ENCODE measurements at places on chromosomes 16 and 17. TPM values are rescaled to one million over a fixed set of nuclear protein-coding genes. Genes with fewer than 3 reads are reported as not detected.

- no peaks in the 10 kb centered on the region for H3K36me3 ChIP-seq
- no peaks in the 10 kb centered on the region for H3K27me3 ChIP-seq
- H3K4me1 ChIP-seq = peaks cover 16% of the 10 kb centered on the region
- H3K27ac ChIP-seq = no peak overlapping the region
- no peak for DNase-seq
Measured at GRCh38 chr17:4381690-4382671, 15.5 kb upstream of the UBE2G1 start.

DNA sequence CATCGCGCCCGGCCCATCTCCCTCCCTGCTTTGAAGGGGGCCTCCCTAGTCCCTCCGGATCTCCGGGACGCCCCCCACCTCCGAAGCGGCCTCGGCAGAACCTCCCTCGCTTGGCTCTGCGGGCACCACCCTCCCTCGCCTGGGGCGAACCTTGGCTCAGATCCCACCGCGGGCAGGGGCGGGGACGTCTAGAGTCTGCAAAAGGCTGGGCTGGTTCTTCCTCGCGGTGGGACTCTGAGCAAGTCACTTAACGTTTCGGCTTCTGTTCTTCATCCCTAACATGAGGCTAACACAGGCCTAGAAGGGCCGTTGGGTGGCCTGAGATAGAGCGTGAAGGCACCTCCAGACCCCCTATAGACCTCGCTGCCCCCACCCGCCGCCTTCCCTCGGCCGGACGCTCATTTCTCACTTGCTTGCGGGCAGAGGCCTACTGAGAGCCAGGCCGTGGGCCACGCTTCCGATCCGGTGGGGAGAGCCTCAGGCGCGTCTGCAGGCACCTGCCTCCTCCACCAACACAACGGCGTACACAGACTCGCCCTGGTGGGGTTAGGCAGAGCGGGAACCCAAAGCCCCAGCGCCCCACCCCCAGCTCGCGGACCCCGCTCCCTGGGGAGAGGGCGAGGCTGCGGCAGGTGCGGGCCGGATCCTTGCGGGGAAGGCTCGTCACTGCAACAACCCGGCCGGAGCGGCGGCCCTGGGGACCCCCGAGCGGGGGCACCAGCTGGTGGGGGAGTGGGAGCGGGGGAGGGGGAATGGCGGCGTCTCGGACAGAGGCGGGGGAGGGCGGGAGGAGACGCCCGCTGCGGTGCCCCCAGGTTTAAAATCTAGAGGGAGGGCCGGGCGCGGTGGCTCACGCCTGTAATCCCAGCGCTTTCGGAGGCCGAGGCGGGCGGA is 5.4 kb downstream of the MYO1C start:
- H3K27ac ChIP-seq = peak overlapping the region; percentile 15
- H3K36me3 ChIP-seq = no peaks in the 10 kb centered on the region
- DNase-seq = peak; percentile 78
- peak overlapping the region; percentile 80 for H3K4me3 ChIP-seq
- H3K4me1 ChIP-seq = peaks cover 38% of the 10 kb centered on the region
- H3K27me3 ChIP-seq = peaks cover 7% of the 10 kb centered on the region

DNA sequence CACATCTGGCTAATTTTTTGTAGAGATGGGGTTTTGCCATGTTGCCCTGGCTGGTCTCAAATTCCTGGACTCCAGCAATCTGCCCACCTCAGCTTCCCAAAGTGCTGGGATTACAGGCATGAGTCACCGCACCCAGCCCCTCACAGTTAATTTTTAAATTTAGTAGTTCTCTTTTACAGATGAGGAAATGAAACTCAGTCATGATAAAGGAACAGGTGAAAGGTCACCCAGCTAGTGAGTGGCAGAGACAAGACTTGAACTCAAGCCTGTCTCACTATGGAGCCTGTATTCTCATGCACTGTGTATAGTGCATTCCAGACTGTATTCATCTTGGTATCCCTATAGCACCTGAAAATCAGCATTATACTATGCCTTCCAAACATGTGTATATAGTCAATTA is 77.1 kb upstream of the WSB1 start:
- H3K4me1 ChIP-seq = peaks cover 11% of the 10 kb centered on the region
- peaks cover 2% of the 10 kb centered on the region for H3K36me3 ChIP-seq
- H3K4me3 ChIP-seq = no peak overlapping the region
- H3K27me3 ChIP-seq = no peaks in the 10 kb centered on the region

DNA sequence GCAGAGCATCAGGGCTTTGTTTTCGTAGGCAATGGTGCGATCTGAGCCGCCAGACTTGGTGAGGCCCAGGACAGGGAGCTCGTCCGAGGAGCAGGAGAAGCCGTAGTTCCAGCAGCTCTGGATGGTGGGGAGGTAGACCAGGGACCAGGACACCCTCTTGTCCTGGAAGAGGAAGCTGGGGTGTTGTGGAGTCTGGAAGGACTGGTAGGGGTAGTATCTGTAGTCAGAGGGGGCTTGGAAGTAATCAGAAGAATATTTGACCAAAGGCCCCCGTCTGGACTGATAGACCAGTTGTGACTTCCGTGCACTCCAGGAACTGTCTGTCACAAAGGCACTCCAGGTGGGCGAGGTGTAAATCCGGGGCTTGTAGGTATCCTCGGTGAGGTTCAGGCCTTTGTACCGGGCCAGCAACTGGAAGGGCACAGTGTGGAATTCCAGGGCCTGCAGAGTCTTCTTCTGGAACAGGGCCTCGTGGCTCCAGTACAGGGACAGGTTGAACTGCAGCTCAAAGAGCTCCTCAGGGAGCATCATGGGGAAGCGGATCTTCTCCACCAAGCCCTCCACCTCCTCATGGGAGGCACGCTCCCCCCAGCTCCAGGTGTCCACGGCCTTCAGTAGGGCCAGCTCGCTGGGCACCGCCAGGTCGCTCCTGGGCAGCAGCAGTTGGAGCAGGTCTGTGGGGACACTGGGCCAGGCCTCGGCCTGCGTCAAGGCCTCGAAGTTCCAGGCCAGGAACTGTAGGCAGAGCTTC is 7.8 kb downstream of the LGALS3BP start:
- no peaks in the 10 kb centered on the region for H3K27me3 ChIP-seq
- no peak for DNase-seq
- H3K4me1 ChIP-seq = peaks cover 7% of the 10 kb centered on the region
- no peak overlapping the region for H3K27ac ChIP-seq
- H3K36me3 ChIP-seq = no peaks in the 10 kb centered on the region
- H3K4me3 ChIP-seq = no peak overlapping the region

DNA sequence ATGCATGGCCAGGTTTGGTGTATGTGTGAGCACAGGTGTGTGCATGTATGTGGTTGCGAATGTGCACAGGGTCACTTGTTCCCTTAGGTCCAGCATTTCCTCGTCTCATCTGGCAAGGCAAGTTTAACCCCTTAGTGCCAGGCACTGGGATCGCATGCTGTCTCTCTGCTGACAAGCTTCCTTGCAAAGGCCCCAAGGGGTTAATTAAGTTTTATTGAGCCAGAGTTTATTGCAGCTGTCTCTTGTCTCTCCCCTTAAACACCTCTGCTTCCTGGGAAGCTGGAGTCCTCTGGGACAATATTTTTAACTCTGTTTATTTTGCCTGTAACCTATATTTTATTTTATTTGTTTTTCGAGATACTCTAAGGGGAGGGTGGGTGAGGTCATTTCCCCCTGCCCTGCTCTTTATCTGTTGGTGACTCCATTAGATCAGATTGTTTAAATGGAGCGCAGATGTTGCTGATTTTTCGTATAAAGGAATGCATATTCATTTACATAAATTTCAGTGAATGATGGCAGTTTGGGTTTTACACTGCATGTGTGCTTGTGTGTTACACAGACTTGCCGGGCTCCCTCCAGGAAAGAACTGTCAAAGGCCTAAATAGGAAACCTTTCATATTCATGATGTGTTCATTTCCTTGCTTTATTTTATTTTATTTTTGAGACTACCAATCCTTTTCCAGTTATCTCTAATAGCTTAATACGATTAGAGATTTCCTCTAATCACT is 99.7 kb downstream of the CBLN1 start:
- H3K4me3 ChIP-seq = no peak overlapping the region
- no peaks in the 10 kb centered on the region for H3K4me1 ChIP-seq
- H3K27me3 ChIP-seq = no peaks in the 10 kb centered on the region
- DNase-seq = no peak
- H3K27ac ChIP-seq = no peak overlapping the region
- no peaks in the 10 kb centered on the region for H3K36me3 ChIP-seq

DNA sequence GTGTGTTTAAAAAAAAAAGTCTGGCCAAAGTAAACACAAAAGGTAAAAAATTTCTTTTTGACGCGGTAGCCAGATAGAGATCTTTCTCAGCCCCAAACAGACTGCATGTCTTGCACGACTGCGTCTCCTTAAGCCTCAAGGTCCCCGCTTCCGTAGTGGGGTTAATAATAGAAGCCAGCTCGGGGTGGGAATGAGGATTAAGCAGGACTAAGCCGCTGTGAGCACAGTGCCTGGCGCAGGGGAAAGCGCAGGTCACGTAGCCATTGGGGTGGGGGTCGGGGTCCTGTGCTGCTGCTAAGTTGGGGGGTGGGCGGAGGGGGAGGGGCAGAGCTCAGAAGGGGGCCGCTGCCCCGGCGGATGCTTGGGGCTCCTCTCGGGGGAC is 521 bp downstream of the GGA2 start:
- no peaks in the 10 kb centered on the region for H3K27me3 ChIP-seq
- peak overlapping the region; percentile 92 for H3K4me3 ChIP-seq
- H3K4me1 ChIP-seq = peaks cover 48% of the 10 kb centered on the region

- no peak overlapping the region for H3K4me3 ChIP-seq
- DNase-seq = no peak
- H3K36me3 ChIP-seq = no peaks in the 10 kb centered on the region
- H3K27ac ChIP-seq = no peak overlapping the region
- no peaks in the 10 kb centered on the region for H3K27me3 ChIP-seq
Measured at GRCh38 chr17:39064374-39064773, 87.1 kb downstream of the PLXDC1 start.

DNA sequence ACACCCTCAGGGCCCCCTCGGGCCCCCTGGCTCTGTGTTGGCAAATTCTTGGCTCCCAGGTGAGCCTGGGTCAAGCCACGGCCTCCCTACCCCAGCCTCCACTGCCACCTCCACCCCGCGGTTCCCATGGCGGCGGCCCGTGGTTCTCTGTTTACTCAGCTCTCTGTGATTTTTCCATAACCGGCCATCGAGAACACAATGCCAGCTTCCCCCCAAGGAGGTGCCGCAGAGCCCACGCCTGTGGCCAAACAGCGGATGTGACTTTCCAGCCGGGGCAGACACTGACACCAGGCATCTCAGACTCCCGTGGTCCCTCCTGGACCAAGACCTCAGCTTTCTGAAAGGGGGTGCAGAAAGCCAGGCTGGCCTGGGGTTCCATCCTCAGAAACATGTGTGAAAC is 21.6 kb upstream of the ATP2A3 start:
- H3K27ac ChIP-seq = no peak overlapping the region
- peaks cover 5% of the 10 kb centered on the region for H3K4me1 ChIP-seq
- H3K4me3 ChIP-seq = peak overlapping the region; percentile 32
- peaks cover under 1% of the 10 kb centered on the region for H3K27me3 ChIP-seq
- H3K36me3 ChIP-seq = no peaks in the 10 kb centered on the region

DNA sequence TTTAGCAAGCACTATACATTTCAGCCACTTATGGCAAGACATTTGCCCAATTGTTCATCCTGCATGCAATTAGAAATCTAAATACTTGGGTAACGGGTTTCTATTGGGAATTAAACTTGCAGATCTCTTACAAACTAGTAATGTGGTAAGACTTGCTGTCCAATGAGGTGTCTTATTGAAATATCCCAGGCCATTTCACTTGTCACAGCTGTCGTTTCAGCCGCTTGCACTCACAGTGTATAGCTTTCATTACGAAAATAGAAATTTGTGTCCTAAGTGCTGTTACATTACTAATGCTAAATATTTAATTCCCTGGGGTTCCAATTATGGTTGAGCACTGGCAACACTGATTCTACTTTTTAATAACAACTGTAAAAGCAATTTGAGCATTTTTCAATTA is 40.3 kb upstream of the IRX5 start:
- no peaks in the 10 kb centered on the region for H3K36me3 ChIP-seq
- no peak overlapping the region for H3K27ac ChIP-seq
- H3K4me1 ChIP-seq = no peaks in the 10 kb centered on the region
- H3K4me3 ChIP-seq = no peak overlapping the region
- DNase-seq = no peak

GRCh38 chr16:71410146-71410545 is 31.7 kb downstream of the TLE7 start:
- H3K36me3 ChIP-seq = no peaks in the 10 kb centered on the region
- no peak overlapping the region for H3K4me3 ChIP-seq
- H3K4me1 ChIP-seq = peaks cover 10% of the 10 kb centered on the region
- peaks cover 37% of the 10 kb centered on the region for H3K27me3 ChIP-seq

DNA sequence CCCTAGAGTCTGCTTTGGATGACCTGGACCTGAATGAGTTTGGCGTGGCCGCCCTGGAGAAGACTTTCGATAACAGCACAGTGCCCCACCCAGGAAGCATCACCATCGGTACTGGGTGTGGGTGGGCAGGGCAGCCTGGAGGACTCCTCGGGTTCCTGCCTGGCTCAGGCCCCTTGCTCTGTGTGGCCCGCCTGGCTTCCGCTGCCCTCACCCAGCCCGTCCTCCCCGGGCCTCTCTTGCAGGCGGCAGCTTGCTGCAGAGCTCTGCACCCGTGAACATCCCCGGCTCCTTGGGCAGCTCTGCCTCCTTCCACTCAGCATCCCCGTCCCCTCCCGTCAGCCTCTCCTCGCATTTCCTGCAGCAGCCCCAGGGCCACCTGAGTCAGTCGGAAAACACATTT is 24.5 kb downstream of the UNC13D start:
- H3K27ac ChIP-seq = no peak overlapping the region
- no peak for DNase-seq
- no peak overlapping the region for H3K4me3 ChIP-seq
- no peaks in the 10 kb centered on the region for H3K27me3 ChIP-seq
- peaks cover 1% of the 10 kb centered on the region for H3K36me3 ChIP-seq
- peaks cover 15% of the 10 kb centered on the region for H3K4me1 ChIP-seq

DNA sequence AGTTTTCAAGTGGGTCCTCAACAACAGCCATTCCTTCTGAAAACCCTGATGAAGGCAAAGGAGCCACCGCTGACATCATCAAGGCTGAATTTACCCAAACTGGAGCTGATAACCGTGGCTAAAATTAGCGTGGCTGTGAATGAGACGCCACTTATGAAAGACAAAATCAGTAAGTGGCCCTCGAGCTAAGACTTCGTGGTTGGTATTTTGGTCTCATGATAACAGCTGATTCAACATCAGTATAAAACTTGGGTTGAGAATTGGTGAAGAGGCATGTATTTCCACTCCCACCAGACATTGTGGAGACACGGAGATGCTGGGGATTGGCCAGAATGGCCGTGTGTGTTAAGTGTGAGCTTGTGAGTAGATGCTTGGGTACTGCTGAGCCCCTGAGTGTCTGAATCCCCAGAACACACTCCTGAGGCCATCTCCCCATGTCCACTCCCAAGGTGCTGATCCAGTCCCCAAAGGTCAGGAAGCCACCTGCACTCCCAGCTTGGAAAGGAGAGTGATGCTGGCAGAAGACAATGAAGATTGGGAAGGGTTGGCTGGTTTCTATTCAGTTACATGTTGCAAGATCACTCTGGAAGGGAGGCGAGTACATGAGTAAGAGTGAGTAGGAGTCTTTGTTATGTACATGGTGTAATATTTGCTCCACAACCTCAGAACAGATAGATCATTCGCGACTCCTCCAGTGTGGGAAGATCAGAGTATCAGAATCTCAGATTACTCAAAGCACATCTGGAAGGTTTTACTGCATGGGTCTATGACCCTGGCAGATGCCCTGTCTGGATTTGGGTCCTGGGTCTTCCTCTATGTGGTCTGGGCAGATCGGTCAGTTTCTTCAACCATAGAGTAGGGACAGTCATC is 207.7 kb downstream of the HS3ST3A1 start:
- no peaks in the 10 kb centered on the region for H3K4me1 ChIP-seq
- H3K27me3 ChIP-seq = peaks cover 6% of the 10 kb centered on the region
- no peak overlapping the region for H3K27ac ChIP-seq
- no peak overlapping the region for H3K4me3 ChIP-seq
- no peak for DNase-seq
- H3K36me3 ChIP-seq = no peaks in the 10 kb centered on the region

Gene KRT33A
- total RNA-seq = not detected

Gene SPPL2C
- total RNA-seq = not detected

Gene ABCA10
- 2.0 TPM for total RNA-seq

Gene AOC3
- total RNA-seq = 9.4 TPM

Gene KCNG4
- not detected for total RNA-seq

Gene CDH11
- not detected for total RNA-seq

Gene CRISPLD2
- 0.51 TPM for total RNA-seq

Measured in activated T-cell treated with anti-CD3 and anti-CD28 coated beads, Interleukin-2, amount 50 U/mL, for 72 hours (primary cell).